Hepatocyte (in vitro differentiated cells): ENCODE measurements at places on chromosomes 3 and 15. TPM values are rescaled to one million over a fixed set of nuclear protein-coding genes. Genes with fewer than 3 reads are reported as not detected.

Gene RAB6B
- total RNA-seq = 2.2 and 9.1 TPM in 2 replicates

Gene KATNBL1
- total RNA-seq = 127 and 166 TPM in 2 replicates

Gene FOXB1
- total RNA-seq = not detected in 2 replicates

Gene FANCD2OS
- not detected in 2 replicates for total RNA-seq

Gene DNAH12
- 1.1 and 1.5 TPM in 2 replicates for total RNA-seq

Gene LPP
- 67.7 and 73.8 TPM in 2 replicates for total RNA-seq

Gene FSIP1
- 0.56 and 0.60 TPM in 2 replicates for total RNA-seq

Gene SLC24A5
- total RNA-seq = not detected in 2 replicates

Gene OR5H14
- not detected in 2 replicates for total RNA-seq

Gene TUSC7
- total RNA-seq = not detected in 2 replicates

Gene REC114
- total RNA-seq = not detected in 2 replicates

Gene TRPM7
- total RNA-seq = 58.3 and 59.0 TPM in 2 replicates

Gene SLC28A1
- 2.7 and 3.0 TPM in 2 replicates for total RNA-seq

Gene IL17RC
- total RNA-seq = 27.3 and 39.4 TPM in 2 replicates

Gene MESP2
- total RNA-seq = 0.30 and 1.2 TPM in 2 replicates

Gene NME9
- not detected in 2 replicates for total RNA-seq

Gene POC1A
- total RNA-seq = 2.6 TPM in 2 replicates

Gene ULK4
- total RNA-seq = 6.5 and 9.1 TPM in 2 replicates
